ENCODE measurements at places on chromosomes 7 and 10.

- no peaks in the 10 kb centered on the region for H3K4me1 ChIP-seq
- H3K36me3 ChIP-seq, result no peaks in the 10 kb centered on the region
Measured at GRCh38 chr7:40327873-40328272, 193.1 kb downstream of the SUGCT start.

DNA sequence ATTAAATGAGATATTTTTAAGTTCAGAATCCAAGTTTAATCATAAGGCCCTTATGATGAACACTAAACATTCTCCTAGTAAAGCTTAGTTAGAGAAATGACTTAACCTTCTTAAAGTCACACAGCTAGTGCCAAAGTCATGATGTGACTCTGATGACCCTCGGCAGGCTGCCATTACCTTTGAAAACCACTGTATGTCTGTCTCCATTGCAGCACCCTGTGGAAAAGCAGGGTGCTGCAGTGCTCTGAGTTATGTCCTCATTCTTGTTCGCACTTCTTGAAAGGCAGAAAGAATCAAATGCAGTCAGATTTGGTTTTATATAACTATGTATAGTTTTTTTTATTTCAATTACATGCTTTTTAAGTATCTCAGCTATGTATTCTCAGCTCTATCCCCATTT is 105.0 kb downstream of the PHTF2 start:
- H3K4me3 ChIP-seq, result no peak overlapping the region
- peak overlapping the region; percentile 24 for H3K27ac ChIP-seq
- H3K27me3 ChIP-seq, result no peaks in the 10 kb centered on the region
- peaks cover 31% of the 10 kb centered on the region for H3K4me1 ChIP-seq

- no peaks in the 10 kb centered on the region for H3K36me3 ChIP-seq
- H3K4me1 ChIP-seq, result no peaks in the 10 kb centered on the region
- no peak overlapping the region for H3K4me3 ChIP-seq
Measured at GRCh38 chr7:137717811-137718271, 128.9 kb downstream of the DGKI start.

- peaks cover 7% of the 10 kb centered on the region for H3K36me3 ChIP-seq
- no peaks in the 10 kb centered on the region for H3K4me1 ChIP-seq
- H3K27me3 ChIP-seq, result peaks cover 27% of the 10 kb centered on the region
- DNase-seq, result no peak
Measured at GRCh38 chr10:50286517-50286916, 35.2 kb upstream of the ASAH2 start.

- no peak overlapping the region for H3K27ac ChIP-seq
- no peaks in the 10 kb centered on the region for H3K27me3 ChIP-seq
- DNase-seq, result no peak
Measured at GRCh38 chr7:112453505-112454171, 3.4 kb downstream of the IFRD1 start.

- H3K27ac ChIP-seq, result no peak overlapping the region
- peaks cover 15% of the 10 kb centered on the region for H3K27me3 ChIP-seq
- H3K4me3 ChIP-seq, result no peak overlapping the region
- H3K4me1 ChIP-seq, result no peaks in the 10 kb centered on the region
- no peaks in the 10 kb centered on the region for H3K36me3 ChIP-seq
- no peak for DNase-seq
Measured at GRCh38 chr10:91598211-91598977, 34.5 kb downstream of the PPP1R3C start.

GRCh38 chr7:100673942-100674410 is 436 bp downstream of the GNB2 start:
- peak; percentile 53 for DNase-seq
- H3K4me3 ChIP-seq, result peak overlapping the region; percentile 96
- peaks cover 34% of the 10 kb centered on the region for H3K4me1 ChIP-seq
- no peaks in the 10 kb centered on the region for H3K27me3 ChIP-seq
- H3K27ac ChIP-seq, result peak overlapping the region; percentile 98

GRCh38 chr7:1668396-1669063 is 1.5 kb upstream of the ELFN1 start:
- H3K36me3 ChIP-seq, result no peaks in the 10 kb centered on the region
- H3K27ac ChIP-seq, result no peak overlapping the region
- DNase-seq, result no peak
- H3K4me1 ChIP-seq, result peaks cover 14% of the 10 kb centered on the region
- peak overlapping the region; percentile 22 for H3K4me3 ChIP-seq

- H3K4me3 ChIP-seq, result no peak overlapping the region
- H3K27me3 ChIP-seq, result peaks cover 15% of the 10 kb centered on the region
- no peak for DNase-seq
- no peaks in the 10 kb centered on the region for H3K4me1 ChIP-seq
- no peaks in the 10 kb centered on the region for H3K36me3 ChIP-seq
Measured at GRCh38 chr7:29075606-29076005, 70.7 kb downstream of the CPVL start.

DNA sequence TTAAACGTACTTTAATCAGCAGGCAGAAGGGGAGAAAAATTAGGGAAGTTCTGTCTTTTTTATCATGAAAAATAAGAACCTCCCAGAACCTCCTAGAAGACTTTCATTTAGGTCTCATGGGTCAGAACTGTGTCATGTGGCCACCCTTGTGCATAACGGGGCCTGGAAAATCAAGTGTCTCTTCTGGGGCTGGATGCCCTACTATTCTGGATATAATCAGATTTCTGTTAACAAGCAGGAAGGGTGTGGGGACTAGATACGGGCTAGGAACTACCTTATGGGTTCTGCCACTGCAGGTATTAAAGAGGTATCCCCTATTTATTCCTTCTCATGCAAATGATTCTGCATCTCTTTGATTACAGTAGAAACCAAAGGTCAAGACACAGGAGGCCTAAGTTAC is 14.1 kb downstream of the LANCL2 start:
- no peak overlapping the region for H3K27ac ChIP-seq
- no peak overlapping the region for H3K4me3 ChIP-seq
- peaks cover 5% of the 10 kb centered on the region for H3K36me3 ChIP-seq
- no peaks in the 10 kb centered on the region for H3K27me3 ChIP-seq
- no peak for DNase-seq
- H3K4me1 ChIP-seq, result peaks cover 6% of the 10 kb centered on the region

DNA sequence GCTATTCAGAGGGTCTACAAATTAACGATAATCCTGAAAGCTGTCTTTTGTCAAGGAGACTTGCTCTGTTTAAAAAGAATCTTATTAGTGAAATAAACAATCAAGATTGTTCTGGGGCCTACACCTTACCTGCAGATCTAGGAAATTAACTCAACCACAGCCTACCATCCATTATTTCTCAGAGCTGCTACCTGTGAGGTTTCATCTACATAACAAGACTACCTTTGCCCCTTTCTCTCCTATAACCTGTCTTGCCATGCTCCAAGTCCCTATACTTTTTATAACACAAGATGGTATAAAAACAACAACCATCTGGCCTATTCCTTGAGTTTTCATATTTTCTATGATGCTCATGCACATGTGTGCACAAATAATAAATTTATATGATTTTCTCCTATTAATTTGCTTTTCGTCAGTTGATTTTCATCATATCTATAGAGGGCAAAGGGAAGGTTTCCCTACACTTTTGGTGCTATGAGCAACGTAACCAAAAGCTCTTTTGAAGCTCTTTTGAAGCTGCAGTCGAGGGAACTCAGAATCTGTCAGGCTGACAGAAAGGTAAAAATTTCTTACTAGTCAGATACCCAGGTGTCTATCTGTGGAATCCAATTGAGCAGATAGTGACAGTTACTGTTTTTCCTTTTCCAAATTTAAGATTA is 138.1 kb downstream of the CACNA2D1 start:
- no peak overlapping the region for H3K27ac ChIP-seq
- H3K4me1 ChIP-seq, result no peaks in the 10 kb centered on the region

GRCh38 chr7:51029131-51029530 is 246.4 kb upstream of the GRB10 start:
- H3K27me3 ChIP-seq, result no peaks in the 10 kb centered on the region
- no peak for DNase-seq
- H3K4me3 ChIP-seq, result no peak overlapping the region
- H3K4me1 ChIP-seq, result no peaks in the 10 kb centered on the region
- H3K27ac ChIP-seq, result no peak overlapping the region

- no peak for DNase-seq
- H3K27me3 ChIP-seq, result peaks cover 5% of the 10 kb centered on the region
- no peak overlapping the region for H3K4me3 ChIP-seq
- no peaks in the 10 kb centered on the region for H3K4me1 ChIP-seq
Measured at GRCh38 chr10:125606414-125607010, 76.5 kb downstream of the TEX36 start.

GRCh38 chr7:34075523-34076370 is 170.4 kb downstream of the BMPER start:
- no peaks in the 10 kb centered on the region for H3K36me3 ChIP-seq
- no peaks in the 10 kb centered on the region for H3K4me1 ChIP-seq
- no peak for DNase-seq
- no peak overlapping the region for H3K27ac ChIP-seq

- no peak overlapping the region for H3K4me3 ChIP-seq
- DNase-seq, result no peak
- no peak overlapping the region for H3K27ac ChIP-seq
- H3K36me3 ChIP-seq, result no peaks in the 10 kb centered on the region
Measured at GRCh38 chr7:51611937-51612336, 295.3 kb upstream of the COBL start.

DNA sequence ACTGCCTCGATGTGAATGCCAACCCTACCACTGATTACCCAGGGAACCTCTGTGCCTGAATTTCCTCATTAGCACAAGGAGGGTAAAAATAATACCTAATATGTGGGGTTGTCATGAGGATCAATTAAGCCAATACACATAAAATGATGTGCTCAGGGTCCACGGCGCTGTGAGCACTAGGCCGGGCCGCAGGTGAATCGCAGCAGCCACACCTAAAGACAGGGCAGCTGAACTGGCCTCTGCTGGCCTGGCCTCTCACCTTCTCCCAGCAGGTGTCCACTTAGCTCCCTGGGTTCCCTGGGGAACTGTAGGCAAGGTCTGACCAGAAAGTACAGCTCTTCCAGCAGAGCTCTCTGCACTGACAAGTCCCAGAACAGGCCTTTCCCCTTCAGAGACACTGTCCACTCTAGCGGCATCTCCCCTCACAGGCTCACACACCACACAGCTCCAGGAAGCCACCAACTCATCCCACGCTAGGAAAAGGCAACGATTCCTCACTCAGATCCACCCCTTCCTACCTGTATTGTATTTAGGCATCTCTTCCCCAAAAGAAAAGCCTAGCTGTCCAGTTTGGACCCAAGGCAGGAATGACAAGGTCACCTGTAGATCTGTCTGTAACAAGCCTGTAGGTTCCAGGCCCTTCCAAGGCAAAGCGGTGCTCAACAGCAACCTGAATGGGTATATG is 273.1 kb downstream of the USP6NL start:
- peaks cover 6% of the 10 kb centered on the region for H3K36me3 ChIP-seq
- H3K27me3 ChIP-seq, result no peaks in the 10 kb centered on the region
- H3K4me1 ChIP-seq, result peaks cover 26% of the 10 kb centered on the region

DNA sequence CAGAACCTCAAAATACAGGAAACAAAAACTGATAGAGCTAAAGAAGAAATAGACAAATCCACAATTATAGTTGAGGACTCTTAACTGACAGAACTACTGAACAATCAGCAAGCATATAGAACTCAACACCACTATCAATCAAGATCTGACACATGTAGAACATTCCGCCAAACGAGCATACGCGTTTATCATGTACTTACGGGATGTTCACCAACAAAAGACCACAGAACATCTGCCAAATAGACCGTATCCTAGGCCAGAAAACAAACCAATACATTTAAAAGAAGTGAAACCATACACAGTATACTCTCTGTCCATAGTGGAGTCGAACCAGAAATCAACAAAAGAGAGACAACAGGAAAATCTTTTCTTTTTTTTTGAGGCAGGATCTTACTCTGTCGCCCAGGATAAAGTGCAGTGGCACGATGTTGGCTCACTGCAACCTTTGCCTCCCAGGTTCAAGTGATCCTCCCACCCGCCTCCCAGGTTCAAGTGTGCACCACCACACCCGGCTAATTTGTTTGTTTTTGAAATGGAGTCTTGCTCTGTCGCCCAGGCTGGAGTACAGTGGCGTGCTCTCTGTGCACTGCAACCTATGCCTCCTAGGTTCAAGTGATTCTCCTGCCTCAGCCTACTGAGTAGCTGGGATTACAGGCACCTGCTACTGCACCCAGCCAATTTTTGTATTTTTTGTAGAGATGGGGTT is 5.1 kb downstream of the GNA12 start:
- peaks cover 10% of the 10 kb centered on the region for H3K36me3 ChIP-seq
- DNase-seq, result peak; percentile 78
- H3K27me3 ChIP-seq, result no peaks in the 10 kb centered on the region
- H3K27ac ChIP-seq, result peak overlapping the region; percentile 96

GRCh38 chr10:78462176-78462575 is 428.5 kb downstream of the RPS24 start:
- H3K27ac ChIP-seq, result no peak overlapping the region
- no peaks in the 10 kb centered on the region for H3K4me1 ChIP-seq
- H3K36me3 ChIP-seq, result peaks cover 1% of the 10 kb centered on the region
- H3K4me3 ChIP-seq, result no peak overlapping the region
- DNase-seq, result no peak

DNA sequence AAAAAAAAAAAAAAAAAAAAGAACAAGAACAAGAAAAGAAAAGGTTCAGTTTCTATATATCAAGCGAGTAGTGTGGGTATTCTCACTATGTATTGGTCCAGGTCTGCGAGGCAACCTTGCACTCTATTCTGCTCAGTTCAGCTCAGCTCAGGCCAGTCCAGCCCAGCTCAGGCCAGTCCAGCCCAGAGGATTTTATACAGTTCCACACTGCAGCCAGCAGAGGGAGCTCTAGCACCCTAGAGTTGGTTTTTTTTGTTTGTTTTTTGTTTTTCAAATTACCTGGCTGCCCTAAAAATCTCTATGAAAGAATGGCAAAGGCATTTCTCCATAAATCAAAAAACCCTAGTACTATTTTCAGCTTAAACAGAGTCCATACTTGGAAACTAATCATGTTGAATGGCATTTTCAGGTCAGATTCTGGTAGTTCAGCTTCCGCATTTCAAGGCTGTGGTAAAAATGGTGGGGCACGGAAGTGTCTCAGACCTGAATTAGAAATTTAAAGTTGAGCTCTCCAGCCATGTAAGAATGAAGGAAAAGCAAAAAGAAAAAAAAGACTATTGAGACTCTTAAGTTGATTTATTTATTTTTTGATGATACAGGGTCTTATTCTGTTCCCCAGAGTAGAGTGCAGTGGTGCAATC is 55.2 kb upstream of the GSDME start:
- no peaks in the 10 kb centered on the region for H3K27me3 ChIP-seq
- H3K36me3 ChIP-seq, result peaks cover 24% of the 10 kb centered on the region
- no peak overlapping the region for H3K4me3 ChIP-seq
- no peak overlapping the region for H3K27ac ChIP-seq

- peaks cover 30% of the 10 kb centered on the region for H3K4me1 ChIP-seq
- no peak overlapping the region for H3K27ac ChIP-seq
- H3K36me3 ChIP-seq, result peaks cover 31% of the 10 kb centered on the region
- no peaks in the 10 kb centered on the region for H3K27me3 ChIP-seq
Measured at GRCh38 chr10:48764486-48764885, 79.8 kb downstream of the WDFY4 start.

GRCh38 chr10:30528429-30528786 is 94.4 kb downstream of the MAP3K8 start:
- H3K4me1 ChIP-seq, result peaks cover 56% of the 10 kb centered on the region
- H3K27ac ChIP-seq, result peak overlapping the region; percentile 85
- H3K36me3 ChIP-seq, result no peaks in the 10 kb centered on the region

DNA sequence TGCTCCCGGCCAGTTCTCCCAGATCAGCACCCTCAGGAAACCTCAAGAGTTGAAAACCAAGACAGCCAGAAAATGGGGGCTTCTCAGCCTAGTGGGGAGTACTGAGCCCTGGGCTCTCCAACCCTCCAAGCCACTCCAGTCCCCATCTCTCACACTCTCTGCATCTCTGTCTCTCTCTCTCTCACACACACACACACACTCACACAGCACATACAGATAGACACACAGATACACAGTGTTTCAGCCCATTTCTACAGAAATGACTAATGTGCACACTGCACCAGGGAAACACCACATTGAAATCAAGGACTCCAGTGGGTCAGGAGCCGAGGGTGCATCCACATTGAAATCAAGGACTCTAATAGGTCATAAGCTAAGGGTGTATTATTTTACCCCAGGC is 107.5 kb downstream of the MKI67 start:
- peaks cover 14% of the 10 kb centered on the region for H3K4me1 ChIP-seq
- H3K36me3 ChIP-seq, result no peaks in the 10 kb centered on the region
- no peak for DNase-seq

- no peaks in the 10 kb centered on the region for H3K36me3 ChIP-seq
- no peak overlapping the region for H3K27ac ChIP-seq
Measured at GRCh38 chr7:54864663-54865062, 105.7 kb upstream of the SEC61G start.
